ENCODE measurements at places on chromosomes 2 and 18.

GRCh38 chr2:97900806-97901205 lies 94.9 kb downstream of the TMEM131 start:
- DNase-seq = no peak

DNA sequence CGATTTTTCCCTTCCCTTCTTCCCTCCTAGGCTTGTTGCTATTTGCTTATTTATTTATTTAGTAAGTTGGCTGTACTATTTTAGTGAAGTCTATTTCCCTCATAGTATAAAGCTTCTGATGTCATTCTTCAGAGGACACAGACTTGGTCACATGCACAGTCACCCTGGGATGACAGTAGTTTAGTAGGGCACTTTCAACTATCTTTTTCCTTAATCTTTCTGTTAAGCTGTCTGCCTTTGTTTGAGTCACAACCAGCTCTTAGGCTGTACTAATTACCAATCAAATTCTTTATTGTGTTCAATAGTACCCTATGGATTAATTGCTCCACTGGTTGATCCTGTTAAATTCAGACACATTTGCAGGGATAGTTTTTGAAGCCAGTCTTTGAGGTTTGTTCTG lies 26.9 kb upstream of the RAB31 start:
- no peak for DNase-seq

GRCh38 chr2:44246436-44246835 lies 28.8 kb upstream of the SLC3A1 start:
- DNase-seq = no peak

GRCh38 chr2:232260075-232260474 lies 118.5 kb upstream of the ALPP start:
- DNase-seq = no peak

- DNase-seq = no peak
Observed at GRCh38 chr2:8285081-8285480, 396.8 kb upstream of the ID2 start.

GRCh38 chr2:53670331-53670730 lies 97.3 kb upstream of the CHAC2 start:
- no peak for DNase-seq

DNA sequence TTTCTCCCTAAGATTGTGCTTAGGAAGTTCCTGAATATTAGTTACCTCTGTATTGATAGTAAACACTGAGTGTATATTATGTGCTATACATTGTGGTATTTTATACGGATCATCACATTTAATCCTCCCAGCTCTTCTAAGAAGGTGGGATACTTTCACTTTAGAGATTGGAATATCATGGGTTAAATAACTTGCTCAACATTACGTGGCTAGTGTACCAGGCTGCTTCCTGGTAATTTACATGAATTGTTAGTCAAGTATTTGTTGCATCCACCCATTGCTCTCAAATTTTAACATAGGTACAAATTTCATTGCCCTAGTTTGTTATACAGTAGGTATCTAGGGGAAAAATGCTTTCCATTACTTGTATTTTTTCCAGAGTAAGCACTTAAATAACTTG lies 21.4 kb downstream of the FAM98A start:
- no peak for DNase-seq

DNA sequence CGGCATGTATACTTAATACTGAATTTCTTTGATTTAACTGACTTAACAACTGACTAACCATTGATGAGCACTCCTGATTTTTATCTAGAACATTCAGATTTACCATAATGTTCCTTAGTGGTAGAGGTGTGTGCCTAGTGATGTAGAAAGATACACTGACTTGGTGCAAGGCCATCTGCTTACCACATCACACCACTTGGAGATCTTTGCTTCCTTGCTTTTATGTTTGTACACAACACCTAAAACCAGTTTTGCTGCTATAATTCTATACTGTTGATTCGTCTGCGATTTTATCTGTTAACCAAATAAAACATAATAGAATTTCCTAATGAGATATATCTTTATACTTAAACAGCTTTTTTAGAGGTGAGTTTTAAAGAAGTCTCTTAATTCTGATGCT lies 3.9 kb upstream of the FARP2 start:
- DNase-seq = no peak

DNA sequence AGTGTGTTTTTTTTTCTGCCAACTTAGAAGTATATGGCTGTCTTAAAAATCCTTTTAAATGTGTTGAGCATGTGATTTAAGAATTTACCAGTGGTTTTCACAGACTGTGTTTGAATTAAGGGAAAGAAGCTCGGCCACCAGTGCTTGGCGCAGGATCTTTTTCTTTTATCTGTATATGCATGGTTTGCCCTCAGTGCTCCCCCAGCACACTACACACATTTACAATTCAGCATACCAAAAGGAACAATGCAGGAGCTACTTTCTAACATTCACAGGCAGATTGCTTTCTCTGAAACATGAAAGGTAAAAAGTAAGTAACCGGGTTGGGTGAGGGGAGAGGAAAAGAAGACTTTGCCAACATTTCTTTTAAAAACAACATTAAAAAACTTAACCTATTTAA lies 3.9 kb downstream of the SALL3 start:
- no peak for DNase-seq

GRCh38 chr2:72173640-72174321 lies 26.1 kb upstream of the CYP26B1 start:
- DNase-seq = no peak

DNA sequence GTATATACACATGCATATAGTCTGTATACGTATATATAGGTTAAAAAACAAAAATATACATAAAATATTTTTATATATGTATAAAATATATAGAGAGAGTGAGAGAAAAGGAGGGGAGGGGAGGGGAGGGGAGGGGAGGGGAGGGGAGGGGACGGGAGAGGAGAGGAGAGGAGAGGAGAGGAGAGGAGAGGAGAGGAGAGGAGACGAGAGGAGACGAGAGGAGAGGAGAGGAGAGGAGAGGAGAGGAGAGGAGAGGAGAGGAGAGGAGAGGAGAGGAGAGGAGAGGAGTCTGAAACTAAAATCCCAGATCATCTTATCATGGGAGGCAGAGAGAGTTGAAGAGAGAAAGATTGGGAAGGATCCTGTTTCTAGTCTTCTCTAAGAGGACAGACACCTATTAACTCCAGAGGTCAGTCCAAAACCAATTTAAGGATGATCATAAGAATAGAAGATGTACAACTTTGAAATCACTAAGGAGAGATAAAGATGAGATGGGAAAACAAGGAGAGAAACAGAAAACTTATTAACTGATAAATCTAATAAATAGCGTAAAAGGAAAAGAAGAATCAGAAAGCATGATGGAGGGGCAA lies 195.4 kb downstream of the SRBD1 start:
- DNase-seq = no peak

DNA sequence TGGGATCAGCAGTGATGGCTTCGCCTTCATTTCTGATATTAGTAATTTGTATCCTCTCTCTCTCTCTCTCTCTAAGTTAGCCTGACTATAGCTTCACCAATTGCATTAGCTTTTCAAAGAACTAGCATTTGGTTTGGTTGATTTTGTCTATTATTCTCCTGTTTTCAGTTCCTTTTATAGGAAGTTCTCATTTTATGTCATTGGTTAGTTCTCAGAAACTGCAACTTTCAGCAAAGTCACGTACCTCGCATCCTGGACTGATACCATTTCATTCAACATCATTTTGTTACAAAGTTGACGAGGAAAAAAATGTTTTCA lies 450.8 kb downstream of the EIPR1 start:
- DNase-seq = no peak

- DNase-seq = no peak
Observed at GRCh38 chr2:72144274-72144631, 3.4 kb downstream of the CYP26B1 start.

DNA sequence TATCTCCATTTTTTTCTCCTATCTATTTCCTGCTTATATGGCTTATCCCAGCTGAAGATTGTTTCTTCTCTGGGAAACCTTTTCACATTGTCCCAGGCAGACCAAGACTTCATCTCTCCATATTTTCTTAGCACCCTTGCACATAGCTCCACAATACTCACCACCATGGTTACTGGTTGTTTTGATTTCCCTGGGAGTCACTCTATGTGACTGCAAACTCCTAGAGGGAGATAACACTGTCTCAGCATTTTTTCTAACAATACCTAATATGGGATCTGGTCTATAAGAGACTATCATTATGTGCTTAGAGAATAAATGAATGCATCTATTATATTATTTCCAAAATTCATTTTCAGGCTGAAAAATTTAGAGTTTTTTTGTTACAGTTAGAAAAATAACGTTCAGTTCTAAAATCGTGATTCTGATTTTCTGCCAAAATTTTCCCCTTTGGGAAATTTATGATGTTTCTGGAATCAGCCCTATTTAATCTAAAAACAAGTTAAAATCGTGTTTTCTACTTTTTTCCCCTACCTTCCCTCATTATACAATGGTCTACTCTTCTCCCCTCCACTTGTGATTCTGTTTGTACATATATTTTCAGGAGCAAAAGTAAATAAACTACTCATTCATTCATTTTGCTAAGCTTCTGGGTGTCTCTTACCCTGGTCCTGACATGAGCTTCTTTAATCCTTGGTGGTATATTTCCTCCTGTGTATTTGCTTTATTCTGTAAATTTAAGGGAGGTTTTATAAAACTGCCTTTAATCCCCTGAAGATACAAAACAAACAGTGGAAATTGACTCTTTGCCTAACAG lies 95.4 kb downstream of the HNMT start:
- no peak for DNase-seq

DNA sequence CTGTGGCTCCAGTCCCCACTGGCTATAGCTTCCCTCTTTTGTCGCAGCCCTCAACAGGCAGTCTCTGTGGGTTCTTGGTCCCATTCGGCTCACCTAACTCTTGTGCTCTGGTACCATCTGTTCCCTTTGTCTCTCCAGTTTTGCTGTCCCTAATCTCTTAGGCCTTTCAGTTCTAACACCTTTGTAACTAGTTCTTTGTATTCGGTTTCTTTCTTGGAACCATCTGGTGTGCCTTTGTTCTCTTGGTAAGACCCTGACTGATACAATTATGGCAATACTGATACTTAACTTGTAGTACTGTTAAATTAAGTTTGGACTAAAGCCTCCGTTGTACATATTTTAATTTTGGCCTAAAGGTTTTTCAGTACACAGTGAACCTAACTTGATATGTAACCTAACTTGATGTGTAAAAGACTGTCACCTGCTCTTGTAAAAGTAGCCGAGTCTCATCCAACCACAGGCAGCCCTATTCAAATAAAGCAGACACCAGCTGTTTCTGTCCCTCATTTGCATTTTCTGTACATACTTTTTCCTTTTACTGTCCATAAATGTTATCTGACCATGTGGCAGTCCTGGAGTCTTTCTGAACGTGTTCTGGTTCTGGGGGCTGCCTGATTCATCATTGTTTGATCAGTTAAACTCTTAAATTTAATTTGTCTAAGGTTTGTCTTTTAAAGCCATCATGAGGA lies 4.8 kb upstream of the MRPL44 start:
- peak; percentile 66 for DNase-seq

DNA sequence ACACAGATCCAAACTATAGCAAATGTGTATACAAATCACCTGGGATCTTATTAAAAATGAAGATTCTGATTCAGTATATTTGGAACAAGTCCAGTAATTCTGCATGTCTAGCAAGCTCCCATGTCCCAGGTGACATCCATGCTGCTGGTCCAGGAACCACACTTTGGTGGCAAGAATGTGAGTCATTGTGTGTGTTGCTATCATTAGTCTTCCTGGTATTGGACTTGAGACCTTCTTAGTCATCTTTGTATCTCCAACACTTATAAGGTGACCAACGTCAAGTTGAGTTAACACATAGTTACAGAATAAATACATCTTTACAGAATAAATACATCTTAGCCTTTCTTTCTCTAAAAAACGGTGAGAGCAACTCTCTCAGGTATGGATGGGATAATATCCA lies 107.9 kb upstream of the NDUFV2 start:
- no peak for DNase-seq

GRCh38 chr2:174248998-174249592 lies 763 bp upstream of the OLA1 start:
- DNase-seq = no peak

DNA sequence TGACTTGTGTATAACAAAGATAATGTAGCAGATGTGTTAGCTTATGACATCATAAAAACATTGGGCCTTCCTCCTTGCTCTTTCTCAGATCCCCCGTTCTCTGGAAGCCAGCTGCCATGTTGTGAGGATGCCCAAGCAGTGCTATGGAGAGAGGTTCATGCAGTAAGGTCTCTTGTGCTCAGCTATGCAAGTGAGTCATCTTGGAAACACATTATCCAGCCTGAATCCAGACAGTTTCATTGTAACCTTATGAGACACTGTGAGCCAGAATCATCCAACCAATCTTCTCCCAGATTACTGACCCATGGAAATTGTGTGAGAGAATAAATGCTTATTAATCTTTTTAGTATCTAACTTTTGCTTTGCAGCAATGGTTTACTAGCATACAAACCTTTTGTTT lies 60.8 kb downstream of the ST6GAL2 start:
- no peak for DNase-seq

DNA sequence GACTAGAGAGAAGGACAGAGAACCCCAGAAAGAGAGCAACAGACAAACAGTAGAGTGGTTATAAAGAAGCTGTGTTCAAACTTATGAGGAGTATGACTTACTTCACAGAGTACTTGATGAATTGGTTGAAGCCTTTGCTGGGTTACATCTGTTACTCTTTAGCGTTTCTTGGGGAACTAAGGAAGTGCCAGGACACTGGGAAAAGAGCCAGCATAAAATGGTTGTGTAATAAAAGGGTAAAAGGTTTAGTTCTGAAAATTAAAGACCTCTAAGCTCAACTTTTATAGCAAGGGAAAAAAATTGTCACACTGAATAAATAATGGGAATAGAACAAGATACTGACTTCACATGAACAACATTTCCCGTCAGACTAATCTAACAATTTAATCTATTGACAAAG lies 17.0 kb upstream of the STAT4 start:
- no peak for DNase-seq

GRCh38 chr2:54735636-54736035 lies 12.2 kb downstream of the EML6 start:
- DNase-seq = no peak

DNA sequence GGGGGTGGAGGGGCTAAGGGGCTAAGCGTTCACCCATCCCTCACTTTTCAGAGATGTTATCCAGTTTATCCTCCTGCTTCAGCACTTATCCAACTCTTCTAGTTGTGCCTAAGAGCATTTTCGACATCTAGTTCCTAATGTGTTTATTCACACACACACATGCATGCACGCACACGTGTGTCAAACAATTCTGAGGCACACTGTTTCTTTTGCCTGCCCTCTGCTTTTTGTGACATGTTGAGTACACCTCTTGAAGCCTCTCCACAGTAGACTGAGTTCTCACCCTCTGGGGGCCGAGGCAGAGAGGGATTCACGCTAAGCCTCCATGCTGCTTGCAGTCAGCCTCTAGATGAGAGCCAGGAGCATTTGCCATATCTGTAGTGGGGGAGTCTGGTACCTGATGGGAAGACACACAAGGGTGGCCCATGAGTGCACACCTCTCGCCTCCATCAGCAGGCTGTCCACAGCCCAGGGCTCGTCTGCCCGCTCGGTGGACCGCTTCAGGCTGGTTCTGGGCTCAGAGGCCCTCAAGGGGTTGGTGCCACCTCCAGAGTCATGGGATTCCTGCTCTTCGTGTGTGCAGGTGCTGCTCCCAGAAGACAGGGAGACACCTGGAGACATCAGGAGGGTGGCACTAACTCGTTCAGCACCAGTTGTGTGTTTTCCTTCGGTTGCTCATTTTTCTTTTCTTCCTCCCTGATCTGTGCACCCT lies 11.9 kb downstream of the TWIST2 start:
- DNase-seq = no peak
